Activated CD4-positive, alpha-beta T cell treated with anti-CD3 and anti-CD28 coated beads, Interleukin-2, Interleukin-6, amounts not matched to agents 100 ng/mL and 50 ng/mL, durations not matched to agents 16 hours and 8 hours (primary cell): ENCODE measurements at places on chromosomes 6 and 20.
A peak's percentile ranks its signal among the peaks of the same experiment; 100 is the strongest.

GRCh38 chr20:23340524-23340923, 10.1 kb upstream of the NXT1 start:
- peak; percentile 30 for DNase-seq

- no peak for DNase-seq
Measured at GRCh38 chr6:161095916-161096315, 104.3 kb downstream of the MAP3K4 start.

- no peak for DNase-seq
Measured at GRCh38 chr6:125749865-125750691, 646 bp downstream of the HEY2 start.

GRCh38 chr6:5127106-5127687, 42.1 kb downstream of the PPP1R3G start:
- no peak for DNase-seq

GRCh38 chr6:132813173-132813856, 1.1 kb upstream of the RPS12 start:
- peak; percentile 59 for DNase-seq

GRCh38 chr6:41937472-41937860, 4.1 kb downstream of the CCND3 start:
- DNase-seq: no peak

GRCh38 chr6:143615785-143616184, 62.0 kb upstream of the PHACTR2 start:
- no peak for DNase-seq

- no peak for DNase-seq
Measured at GRCh38 chr6:81534934-81535465, 217.5 kb downstream of the TENT5A start.

DNA sequence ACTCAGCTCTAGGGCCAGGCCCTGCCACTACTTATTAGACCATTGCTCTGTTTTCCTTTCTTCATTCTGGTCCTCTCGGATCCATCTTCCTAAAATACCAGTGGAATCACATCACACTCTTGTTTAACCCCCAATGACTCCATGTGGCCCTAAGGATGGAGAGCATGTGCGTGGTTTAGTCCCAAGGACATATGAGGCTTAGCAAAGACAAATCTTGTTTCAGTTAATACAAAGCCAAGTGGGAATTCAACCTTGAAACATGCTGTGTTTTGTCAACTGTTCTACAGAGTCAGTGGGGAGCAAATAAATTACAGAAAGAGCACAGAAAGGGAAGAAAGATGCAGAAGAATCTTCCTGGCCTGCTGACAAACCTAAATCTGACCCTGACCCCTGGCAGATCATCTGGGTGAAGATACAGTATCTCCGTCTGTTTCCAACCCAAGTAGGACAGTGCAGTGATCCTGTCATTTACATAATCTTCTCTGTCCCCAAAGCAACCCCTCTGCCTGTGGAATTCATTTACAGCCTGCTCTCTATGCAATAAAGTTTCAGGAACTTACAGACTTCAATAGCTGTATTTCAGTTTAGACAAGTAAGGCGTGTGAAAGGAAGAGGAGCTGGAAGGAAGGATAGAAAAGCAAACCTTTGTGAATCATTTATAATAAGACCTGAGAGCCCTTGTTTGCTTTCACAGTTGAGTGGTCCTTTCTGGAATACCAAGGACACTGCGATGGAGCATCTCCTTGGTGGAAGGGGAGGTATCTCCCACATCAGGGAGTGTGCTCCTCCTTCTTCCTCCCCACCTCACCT, 144.0 kb downstream of the THBS2 start:
- DNase-seq: no peak

- DNase-seq: no peak
Measured at GRCh38 chr20:23155141-23155590, 69.0 kb upstream of the CD93 start.

- peak; percentile 13 for DNase-seq
Measured at GRCh38 chr6:118750143-118750542, 98.8 kb upstream of the CEP85L start.

GRCh38 chr6:32152769-32153563, 975 bp upstream of the PPT2 start:
- DNase-seq: no peak

DNA sequence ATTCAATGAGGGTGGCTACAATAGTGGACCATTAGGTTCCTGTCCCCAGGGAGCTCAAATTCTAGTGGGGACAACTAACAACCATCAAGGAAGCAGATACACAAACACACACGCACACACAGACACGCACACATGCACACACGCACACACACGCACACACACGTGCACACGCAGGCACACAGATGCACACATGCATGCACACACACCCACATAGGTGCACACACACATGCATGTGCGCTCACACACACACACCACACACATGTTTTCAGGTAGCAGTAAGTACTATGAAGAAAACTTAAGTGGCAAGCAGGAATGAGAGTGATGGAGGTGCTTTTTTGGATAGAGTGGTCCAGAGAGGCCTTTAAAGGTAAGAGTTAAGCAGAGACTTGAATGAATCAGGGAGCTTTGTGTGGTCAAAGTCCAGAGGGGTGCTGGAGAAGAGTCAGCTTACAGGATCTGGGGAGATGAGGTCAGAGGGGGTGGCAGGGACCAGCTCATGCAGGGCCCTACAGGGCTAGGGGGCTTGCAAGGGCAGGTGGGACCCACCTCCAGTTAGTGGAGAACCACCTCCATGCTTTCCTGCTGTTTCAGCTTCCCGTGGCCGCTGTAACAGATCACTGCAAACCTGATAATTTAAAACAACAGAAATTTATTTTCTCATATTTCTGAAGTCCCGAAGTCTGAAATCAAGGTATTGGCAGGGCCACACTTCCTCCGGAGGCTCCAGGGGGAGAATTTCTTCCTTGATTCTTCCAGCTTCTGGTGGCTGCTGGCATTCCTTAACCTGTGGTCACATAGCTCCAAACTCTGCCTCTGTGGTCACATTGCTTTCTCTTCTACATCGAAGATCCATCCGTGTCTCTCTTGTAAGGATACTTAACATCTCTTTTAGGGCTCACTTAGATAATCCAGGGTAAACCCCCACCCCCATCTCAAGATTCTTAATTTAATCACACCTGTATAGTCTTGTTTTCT, 6.9 kb upstream of the NSFL1C start:
- no peak for DNase-seq

DNA sequence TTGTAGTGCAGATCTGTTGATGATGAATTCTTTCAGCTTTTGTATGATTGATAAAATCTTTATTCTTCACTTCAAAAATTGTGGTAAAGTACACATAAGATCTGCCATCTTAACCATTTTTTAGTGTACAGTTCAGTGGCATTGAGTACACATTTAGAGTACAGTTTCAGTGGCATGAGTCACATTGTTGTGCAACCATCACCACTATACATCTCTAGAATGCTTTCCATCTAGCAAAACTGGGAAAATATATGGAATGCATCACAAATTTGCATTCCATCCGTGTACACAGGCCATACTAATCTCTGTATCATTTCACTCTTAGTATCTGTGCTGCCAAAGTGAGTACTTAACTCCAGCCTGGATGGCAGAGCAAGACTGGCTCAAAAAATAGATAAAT, 28.7 kb downstream of the SIRPD start:
- DNase-seq: no peak

GRCh38 chr20:48401359-48401758, 426.4 kb downstream of the PREX1 start:
- no peak for DNase-seq

GRCh38 chr6:17096652-17097051, 5.2 kb upstream of the STMND1 start:
- DNase-seq: no peak

- DNase-seq: no peak
Measured at GRCh38 chr6:34592208-34592952, 36.3 kb upstream of the SPDEF start.

DNA sequence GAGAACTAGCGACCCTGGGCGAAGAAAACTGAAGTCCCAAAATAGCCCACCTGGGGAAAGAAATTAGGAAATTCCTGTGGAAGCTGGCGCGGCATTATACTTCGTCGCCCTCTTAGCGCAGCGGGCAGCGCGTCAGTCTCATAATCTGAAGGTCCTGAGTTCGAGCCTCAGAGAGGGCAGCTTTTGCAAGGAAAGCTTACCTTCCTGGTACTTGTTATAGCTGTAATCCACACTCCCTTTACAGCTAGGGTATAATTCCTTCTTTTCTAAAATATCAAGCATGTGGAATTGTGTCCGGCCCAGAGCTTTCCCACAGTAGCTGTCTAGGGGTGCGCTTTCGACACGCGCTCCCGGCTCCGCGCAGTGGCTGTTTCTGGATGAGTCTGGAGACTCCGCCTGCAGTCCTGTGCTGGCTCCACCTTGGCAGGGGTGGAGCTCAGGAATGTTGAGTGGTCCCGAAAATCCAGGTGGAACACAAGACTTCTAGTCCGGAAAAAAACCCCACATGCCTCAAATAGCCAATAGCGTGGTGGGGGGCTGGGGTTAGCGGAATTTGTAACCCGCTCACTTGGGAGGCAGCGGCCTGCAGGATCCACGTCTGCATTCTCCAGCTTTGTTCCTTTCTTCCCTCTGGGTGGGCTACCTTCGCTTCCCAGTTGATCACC, 83.7 kb upstream of the ZNF322 start:
- peak; percentile 63 for DNase-seq

DNA sequence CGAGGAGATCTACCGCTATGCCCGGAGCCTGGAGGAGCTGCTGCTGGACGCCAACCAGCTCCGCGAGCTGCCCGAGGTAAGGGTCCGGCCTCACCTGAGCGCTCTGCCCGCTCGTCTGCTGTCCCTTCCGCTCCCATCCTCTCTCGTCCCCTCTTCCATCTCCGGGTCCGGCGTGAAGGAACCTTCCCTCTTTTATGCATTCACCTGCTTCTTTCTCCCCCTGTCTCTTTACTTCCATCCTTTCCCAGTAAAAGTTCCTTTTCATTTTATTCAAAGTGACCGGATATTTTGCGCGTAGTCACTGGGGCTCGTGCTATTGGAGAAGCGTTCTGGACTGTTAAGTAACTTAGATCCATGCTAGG, 516 bp downstream of the LRRC1 start:
- no peak for DNase-seq

DNA sequence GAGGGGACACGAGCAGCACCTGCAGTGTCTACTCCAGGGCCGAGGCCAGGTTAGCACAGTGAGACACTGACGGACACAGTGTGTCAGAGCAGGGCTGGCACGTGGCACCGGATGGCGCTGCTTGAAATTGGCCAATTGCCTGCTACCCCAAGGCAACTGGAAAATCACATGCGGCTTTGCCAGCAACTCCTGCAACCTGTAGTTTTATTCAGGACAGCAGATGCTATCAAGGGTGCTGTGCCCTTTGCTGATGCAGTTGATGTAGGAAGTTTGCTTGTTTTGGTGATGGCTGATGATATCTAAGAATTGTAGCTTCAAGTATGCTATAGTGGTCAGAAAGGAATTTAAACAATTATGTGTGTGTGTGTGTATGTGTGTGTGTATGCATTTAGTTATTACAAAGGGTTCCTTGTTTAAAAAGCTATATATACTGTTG, 25.9 kb downstream of the RIN2 start:
- DNase-seq: no peak

GRCh38 chr20:23111307-23111943, 25.3 kb upstream of the CD93 start:
- DNase-seq: no peak

DNA sequence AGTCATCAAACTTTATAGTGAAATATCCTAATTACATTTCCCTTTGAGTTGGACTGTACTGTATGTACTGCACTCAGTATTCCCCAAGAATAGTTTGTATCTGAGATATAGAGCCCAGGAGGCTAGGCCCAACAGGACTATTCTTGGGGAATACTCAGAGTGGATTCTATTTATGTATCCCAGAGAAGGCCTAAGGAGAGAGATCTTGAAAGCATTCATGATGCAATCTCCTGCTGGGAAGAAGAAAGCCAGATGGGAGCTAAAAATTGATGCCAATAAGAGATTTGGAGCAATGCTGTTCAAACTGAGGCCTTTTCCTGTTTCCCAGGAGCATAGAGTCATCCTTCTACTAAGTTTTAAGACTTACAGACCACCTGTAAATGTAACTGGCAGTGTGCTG, 452.1 kb upstream of the PLCB4 start:
- no peak for DNase-seq

DNA sequence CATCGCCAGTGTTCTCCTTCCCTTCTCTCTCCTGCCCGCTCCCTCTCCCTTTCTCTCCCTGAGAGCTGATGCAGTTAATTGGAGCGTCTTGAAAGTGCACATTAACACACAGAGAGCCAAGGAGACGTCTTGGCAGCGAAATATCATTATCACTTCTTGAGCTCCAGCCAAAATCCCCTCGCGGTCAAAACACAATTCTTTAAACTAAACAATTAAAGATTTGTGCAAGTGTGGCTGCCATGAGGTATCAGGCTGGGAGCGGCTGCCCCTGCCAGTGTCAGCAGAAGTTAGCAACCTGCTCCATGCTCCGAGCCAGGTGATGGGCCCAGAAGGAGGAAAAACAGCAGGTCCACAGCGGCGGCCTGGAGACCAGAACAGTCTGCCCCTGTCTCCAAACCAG, 100.9 kb upstream of the FOXP4 start:
- DNase-seq: no peak

- DNase-seq: no peak
Measured at GRCh38 chr20:47724910-47725247, 60.4 kb downstream of the SULF2 start.

DNA sequence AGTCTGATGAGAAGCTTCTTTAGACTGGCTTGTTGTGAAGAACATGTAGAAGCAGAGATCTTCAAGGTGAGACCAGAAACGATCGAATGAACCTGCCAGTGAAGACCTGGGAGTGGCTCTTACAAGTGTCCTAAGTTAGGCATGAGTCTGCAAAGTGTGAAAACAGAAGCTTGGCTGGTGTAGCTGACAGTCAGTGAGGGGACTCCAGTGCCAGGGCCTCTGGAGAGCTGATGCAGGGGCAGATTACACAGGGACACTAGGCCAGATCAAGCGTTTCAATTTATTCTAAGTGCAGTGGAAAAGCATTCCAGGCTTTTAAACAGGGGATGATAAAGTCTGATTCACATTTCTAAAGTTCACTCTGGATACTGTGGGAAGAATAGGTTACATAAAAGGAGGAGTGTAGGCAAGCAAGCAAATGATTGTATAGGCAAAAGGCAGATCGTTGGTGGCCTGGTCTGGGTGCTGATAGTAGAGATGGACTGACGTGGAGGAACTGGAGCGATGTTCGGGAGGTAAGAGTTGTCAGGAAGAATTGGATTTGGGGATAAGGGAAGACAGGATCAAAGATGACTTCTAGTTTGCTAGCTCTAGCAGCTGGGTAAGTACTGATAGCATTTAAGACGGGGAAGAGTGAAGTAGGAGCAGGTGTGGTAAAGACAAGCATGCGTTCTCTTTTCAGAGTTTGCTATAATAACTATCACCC, 133.5 kb downstream of the MAN1A1 start:
- DNase-seq: no peak

DNA sequence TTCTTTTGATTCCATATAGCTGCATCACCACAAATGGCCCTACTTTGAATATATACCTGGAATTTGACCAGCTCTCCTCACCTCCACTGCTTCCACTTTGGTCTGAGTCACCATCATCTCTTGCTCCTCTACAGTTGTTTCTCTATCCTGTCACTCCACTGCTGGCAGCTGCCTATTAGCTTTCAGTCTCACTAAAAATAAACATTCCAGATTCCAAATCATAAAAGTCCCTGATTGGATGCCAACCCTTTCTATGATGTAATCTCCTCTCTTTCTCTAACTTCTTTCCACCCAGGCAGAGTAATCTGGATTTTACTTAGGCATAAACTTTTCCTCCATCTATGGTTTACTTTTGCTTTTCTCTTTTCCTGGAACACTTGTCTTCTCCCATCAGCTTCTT, 49.1 kb downstream of the RFPL4B start:
- DNase-seq: no peak
